Bronchus fibroblast of lung (primary cell): ENCODE measurements at places on chromosomes 16 and 17. TPM values are rescaled to one million over a fixed set of nuclear protein-coding genes. Genes with fewer than 3 reads are reported as not detected.

The TBC1D3C gene
- total RNA-seq = not detected in 2 replicates

The GP2 gene
- not detected in 2 replicates for total RNA-seq

The HEATR9 gene
- not detected in 2 replicates for total RNA-seq

The DHRS7C gene
- total RNA-seq = not detected in 2 replicates

The KCNJ18 gene
- total RNA-seq = not detected in 2 replicates

The SRL gene
- not detected in 2 replicates for total RNA-seq

The SYT17 gene
- total RNA-seq = 0.30 and 0.84 TPM in 2 replicates

The MARCHF10 gene
- 0.15 and 0.17 TPM in 2 replicates for total RNA-seq

The TMIGD1 gene
- not detected in 2 replicates for total RNA-seq

The NEUROD2 gene
- not detected in 2 replicates for total RNA-seq

The PPY gene
- not detected in 2 replicates for total RNA-seq
